ENCODE measurements at places on chromosomes 6 and 20. TPM values are rescaled to one million over a fixed set of nuclear protein-coding genes. Genes with fewer than 3 reads are reported as not detected.

Gene SMOC2
- not detected for total RNA-seq

Gene TRAPPC3L
- total RNA-seq, result 0.20 TPM

DNA sequence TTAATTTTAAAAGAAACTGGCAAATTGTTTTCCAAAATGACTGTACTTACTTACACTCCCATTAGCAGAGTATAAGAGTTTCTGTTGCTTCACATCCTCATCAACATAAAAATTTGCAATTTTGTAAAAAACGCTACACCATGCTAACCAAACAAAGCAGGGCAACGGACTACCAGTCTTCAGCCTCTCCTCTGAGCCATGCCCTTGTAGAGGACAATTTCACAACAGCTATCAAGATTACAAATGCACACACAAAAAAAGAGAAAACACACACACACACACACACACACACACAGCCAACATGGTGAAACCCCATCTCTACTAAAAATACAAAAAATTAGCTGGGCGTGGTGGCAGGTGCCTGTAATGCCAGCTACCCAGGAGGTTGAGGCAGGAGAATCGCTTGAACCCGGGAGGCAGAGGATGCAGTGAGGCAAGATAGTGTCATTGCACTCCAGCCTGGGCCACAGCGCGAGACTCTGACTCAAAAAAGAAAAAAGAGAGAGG lies 4.1 kb upstream of the ADISSP start:
- no peak overlapping the region for H3K27ac ChIP-seq
- no peaks in the 10 kb centered on the region for H3K36me3 ChIP-seq
- DNase-seq, result no peak

GRCh38 chr6:168052291-168052891 lies 26.6 kb downstream of the FRMD1 start:
- no peaks in the 10 kb centered on the region for H3K4me1 ChIP-seq
- H3K27me3 ChIP-seq, result peaks cover 4% of the 10 kb centered on the region
- no peaks in the 10 kb centered on the region for H3K36me3 ChIP-seq
- no peak overlapping the region for H3K27ac ChIP-seq
- H3K4me3 ChIP-seq, result no peak overlapping the region

Gene CRIP3
- not detected for total RNA-seq

- H3K4me3 ChIP-seq, result no peak overlapping the region
- no peak overlapping the region for H3K27ac ChIP-seq
- DNase-seq, result no peak
- H3K36me3 ChIP-seq, result no peaks in the 10 kb centered on the region
- no peaks in the 10 kb centered on the region for H3K4me1 ChIP-seq
Observed at GRCh38 chr6:90469906-90470305, 117.0 kb downstream of the MAP3K7 start.
